ENCODE measurements at places on chromosomes 2 and 18.

- no peak for DNase-seq
These were observed 1.4 kb downstream of the C1QL2 start for GRCh38 chr2:119156891-119157773.

DNA sequence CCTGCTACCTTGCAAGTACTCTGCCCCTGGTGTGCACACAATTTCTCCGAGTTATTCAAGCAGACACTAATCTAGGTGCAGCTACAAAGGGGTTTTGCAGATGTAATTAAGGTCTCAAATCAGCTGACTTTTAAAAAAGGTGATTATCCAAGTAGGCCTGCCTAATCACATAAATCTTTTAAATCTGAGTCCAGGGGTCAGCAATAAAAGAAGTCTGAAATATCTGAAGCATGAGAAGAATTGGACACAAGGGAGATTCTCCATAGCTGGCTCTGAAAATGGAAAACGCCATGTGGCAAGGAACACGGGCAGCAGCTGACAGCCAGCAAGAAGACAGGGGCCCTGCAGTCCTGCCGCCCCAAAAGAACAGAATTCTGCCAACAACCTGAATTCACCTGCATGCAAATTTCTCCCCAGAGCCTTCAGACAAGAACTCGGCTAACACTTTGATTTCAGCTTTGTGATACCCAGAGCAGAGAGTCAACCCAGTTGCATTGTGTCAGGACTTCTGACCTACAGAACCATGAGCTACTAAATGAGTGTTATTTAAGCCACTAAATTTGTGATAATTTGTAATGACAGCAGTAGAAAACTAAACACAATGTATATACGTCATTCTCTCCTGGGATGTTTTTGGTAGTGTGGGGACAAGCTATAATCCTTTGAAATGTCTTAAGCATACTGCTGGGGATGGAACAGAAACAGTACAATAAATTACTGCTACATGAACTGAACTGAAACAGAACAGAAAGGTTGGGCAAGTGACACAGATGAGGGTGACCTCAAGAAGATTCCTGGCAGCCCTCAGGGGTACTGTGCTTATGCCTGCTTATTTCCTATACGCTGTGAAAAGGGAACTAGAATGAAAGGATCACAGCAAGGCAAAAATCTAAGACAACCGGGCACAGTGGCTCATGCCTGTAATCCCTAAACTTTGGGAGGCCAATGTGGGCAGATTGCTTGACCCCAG lies 3.2 kb downstream of the INO80C start:
- DNase-seq = no peak

DNA sequence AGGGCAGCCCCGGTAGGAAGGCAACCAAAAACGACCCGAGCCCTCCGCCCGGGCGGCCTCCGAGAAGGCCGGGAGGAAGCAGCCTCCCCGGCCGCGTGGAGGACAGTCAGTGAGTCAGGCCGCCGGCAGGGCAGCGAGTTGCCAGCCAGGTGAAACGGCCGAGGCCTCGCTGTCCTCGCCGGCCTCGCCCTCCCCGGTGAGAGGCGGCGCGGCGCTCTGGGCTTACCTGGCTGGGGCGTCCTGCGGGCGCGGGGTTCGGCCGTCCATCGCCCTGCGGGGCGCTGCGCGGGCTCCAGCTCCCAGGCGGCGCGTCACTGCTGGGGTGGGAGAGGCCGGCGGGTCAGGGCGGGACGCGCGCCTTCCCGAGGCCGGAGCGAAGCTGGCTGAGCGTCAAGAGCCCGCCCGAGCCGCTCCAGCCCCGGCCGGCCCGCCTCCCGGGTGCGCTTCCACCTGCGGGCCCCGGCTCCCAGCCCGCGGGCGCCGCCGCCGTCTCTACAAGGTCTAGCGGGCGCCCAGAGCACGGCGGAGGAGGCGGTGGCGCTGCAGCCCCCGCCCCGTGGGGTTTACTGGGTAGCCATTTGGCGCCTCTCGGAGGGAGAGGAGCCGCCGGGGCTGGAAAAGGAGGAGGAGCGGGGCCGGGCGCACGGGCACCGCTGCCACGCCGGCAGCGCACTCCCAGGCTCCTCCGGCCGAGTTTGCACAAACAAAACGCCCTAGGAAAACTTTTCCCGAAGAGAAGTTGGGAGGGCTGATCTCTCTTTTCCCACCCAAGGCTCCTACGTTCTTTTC lies 499 bp downstream of the COBLL1 start:
- peak; percentile 78 for DNase-seq

DNA sequence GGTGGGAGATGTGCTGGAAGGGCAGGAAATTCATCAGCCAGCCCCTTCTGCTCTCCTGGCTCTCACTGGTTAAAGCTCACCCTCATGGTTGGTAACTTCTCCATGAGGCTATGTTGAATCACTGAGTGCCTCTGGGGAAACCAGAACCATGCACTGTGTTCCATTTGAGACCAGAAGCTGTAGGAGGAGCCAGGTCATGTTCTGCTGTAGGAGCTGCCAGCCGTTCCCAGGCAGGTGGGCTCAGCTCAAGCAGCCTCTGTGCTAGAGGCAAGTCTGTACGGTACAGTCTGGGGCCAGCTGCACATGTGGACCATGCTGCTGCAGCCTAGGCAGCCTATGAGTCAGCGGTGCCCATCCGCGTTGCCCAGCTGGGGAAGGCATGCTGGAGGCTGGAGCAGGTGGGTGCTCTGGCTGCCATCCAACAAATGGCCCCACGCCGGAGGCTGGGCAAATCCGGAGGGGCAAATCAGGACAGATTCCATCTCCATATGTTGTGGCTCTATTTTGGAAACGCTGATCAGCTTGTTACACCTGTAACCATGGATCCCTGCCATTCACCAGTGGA lies 22.0 kb upstream of the KCNF1 start:
- DNase-seq = no peak

DNA sequence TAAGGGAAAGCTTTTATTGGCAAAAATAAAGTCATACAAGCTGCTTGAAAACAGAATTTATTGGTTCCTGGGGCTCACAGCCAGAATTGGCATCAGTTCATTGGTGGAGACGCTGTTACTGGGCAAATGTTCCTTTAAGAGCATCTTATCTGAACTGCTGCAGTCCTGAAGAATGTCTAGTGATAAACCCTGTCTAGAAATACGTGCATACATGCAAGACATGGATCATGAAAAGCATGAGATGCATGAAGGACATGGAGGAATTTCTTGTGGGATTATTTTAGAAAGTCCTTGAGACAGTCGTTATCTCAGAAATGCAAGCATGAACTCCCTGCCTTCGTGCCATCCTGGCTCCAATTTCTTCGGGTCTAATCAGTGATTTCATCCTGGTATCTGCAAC lies 32.5 kb upstream of the FHOD3 start:
- no peak for DNase-seq

GRCh38 chr18:76382275-76382674 lies 112.8 kb downstream of the ZNF516 start:
- DNase-seq = no peak

DNA sequence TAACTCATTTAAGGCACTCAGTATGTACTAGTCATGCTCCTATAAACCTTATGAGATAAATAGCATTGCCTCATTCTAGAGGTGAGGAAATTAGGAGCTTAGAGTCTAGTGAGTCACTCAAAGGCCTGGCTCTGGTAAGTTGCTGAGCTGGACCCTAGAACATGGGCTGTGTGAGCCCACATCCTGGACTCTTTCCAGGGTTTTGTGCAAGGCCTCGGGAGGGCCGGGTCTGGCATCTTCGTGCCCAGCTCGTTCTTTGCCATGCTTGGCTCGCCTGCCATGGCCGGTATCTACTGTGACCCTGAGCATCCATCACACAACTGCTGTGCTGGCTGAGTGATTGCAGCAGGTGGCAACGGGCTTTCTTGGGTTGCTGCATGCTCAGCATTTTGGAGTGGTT lies 168.0 kb downstream of the LPIN1 start:
- DNase-seq = no peak

DNA sequence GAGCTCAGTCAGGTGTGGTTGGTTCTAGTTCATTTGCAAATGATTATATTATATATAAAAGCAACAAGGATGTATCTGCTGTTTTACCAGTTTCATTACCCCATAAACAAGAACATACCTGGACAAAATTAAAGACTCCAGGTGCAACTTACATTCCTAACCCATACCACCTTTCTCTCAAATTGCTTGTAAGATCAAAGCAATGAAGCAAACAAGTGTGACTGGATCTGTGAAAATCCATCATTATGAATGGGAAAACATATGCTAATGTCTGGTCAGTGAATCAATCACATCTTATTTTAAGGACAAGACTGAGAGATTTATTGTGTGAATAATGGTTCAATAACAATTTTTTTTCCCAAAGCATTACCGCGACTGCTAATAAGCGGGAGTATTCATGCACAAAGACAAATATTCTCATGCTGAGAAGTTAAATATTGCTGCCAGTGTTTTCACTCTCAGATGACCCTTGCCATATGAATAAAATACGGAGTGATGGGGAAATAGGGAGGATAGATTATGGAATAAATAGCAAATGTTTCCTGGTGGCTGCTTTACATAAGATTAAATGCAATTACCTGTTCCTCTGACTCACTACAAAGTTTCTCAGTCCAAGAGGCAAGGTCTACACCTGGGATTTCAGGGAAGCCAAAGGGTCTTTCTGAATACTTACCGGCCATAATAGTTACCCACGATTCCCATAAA lies 59.3 kb downstream of the WDR75 start:
- DNase-seq = no peak

DNA sequence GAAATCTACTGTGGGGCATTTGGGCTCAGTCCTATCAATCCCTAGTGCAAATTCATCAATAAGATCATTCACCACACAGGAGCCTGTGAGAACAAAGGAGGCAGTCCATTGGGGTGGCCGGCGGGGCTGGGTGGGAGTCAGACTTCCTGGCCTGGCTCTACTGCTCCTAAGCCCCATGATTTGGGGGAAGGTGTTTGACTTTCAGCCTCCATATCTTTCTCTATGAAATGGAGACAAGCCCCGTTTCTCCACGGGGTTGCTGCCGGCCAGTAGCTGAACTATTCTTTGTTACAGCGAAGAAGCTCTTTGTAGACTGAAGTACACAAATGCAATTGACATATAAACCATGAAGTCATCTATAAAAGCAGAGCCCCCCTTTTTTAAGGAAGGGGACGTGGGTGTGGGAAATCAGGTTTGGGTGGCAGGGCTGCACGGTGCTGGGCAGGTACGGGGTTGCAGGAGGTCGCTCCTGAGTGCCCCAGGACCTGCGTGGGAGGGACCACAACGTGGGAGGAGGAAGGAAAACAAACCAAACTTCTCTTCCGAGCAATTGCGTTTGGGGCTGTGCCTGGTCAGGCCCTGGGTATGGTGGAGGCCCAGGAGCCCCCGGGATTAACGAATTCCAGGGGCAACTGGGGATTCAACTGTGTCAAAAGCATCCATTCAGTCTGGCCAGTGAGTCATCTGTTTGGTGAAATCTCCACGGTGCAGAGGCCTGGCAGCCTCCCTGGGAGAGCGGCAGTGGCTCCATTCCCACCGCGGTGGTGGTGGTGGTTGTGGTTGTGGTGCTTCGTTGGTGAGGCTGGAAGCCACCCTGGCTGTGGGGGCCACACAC lies 18.2 kb downstream of the FBLN7 start:
- DNase-seq = peak; percentile 36

DNA sequence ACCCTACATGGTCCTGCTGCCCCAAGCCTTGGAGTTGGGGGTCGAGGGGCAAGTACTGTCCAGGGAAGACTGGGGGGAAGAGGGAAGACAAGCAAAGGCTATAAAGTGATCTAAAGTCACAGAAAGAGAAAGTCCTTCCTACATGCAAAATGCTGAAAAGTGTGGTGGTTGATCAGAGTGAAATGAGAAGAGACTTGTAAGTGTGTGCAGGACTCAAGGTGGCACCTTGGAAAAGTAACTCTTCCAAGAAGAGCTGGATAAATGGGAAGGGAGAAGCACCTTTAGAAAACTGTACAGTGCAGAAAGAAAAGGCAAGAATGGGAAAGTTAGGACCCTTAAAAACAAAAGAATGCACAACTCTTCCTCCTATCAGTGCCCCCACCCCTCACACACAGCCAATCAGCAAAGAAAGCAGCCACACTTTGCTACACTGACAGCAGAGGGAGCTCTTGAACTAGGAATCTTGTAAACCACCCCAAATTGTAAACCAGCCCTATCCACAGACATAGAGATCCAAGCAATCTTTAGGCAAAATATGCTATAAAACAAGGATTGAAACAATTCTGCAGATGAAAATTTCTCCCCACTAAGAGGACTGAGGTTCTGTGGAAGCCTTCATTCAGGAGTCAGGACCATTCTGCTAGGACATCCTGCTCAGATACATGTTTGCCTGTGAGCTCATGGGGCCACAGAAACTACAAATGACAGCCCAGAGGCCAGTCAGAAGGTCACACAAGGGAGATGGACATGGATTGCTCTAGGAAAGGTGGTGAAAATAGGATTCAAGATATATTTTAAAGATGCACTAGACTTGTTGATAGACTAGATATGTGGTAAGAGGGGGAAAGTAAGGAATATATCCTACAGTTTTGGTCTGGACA lies 146.4 kb downstream of the FTCDNL1 start:
- peak; percentile 24 for DNase-seq

GRCh38 chr2:184113696-184114403 lies 484.5 kb upstream of the ZNF804A start:
- no peak for DNase-seq

GRCh38 chr18:525036-525797 lies 24.7 kb upstream of the COLEC12 start:
- DNase-seq = peak; percentile 80

DNA sequence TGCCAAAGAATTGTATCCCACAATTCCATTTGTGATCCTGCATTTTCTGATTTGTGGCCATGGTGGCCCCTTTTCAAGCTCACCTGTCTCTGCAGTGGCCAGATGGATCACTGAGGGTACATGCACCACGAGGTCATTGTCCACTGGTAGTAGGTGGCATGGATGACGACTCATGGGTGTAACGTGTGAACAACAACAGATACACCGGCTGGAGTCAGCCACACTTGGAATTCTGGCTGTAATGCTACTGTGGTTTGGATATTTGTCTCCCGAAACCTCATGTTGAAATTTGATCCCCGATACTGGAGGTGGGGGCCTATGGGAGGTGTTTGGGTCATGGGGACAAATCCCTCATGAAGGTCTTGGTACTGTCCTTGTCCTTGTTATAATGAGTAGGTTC lies 102.2 kb upstream of the TAF1B start:
- no peak for DNase-seq

GRCh38 chr2:21250673-21251072 lies 126.9 kb downstream of the TDRD15 start:
- no peak for DNase-seq

- DNase-seq = no peak
These were observed 152.2 kb upstream of the VRK2 start for GRCh38 chr2:57894381-57894780.

GRCh38 chr2:73295751-73296400 lies 2.5 kb upstream of the EGR4 start:
- no peak for DNase-seq

GRCh38 chr2:172921532-172922236 lies 154.0 kb upstream of the MAP3K20 start:
- DNase-seq = peak; percentile 74

Data from lung microvascular endothelial cell (primary cell).